ENCODE measurements at places on chromosomes 5 and 9. TPM values are rescaled to one million over a fixed set of nuclear protein-coding genes. Genes with fewer than 3 reads are reported as not detected.

DNA sequence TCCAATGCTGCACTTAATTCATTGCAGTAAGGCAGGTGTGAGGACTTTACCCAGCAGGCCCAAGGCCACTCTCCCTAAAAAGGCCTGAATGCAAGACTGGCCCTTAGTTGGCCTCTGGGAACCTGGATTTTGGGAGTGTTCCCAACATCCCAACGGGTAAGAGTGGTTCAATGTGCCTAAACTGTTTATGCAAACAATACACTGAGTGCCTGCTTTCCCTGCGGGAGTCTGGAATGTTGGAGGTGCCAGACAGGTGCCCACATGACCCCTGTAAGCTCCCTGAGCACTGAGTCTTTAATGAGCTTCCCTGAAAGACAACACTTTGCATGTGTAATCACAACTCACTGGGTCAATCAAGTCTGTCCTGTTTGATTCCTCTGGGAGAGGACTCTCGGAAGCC lies 37.4 kb downstream of the NSUN2 start:
- no peak for DNase-seq

DNA sequence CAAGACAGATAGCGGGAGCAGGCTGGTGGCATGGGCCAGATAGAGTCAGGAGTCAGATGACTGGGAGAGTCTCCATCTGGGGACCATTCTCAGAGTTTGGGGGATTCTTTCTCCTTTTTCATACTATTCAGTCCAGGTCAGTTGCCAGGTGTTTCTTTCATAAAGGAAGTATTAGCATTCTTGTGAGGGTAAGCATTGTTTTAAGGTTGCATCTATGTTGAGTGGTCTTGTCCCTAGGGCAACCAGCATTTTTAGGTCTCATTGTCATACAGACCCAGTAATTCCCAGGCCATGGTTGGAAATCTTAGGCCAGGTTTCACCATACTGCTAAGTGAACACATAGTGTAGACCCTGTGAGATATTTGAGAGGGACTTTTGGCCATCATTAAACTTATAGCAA lies 122.3 kb upstream of the POC5 start:
- no peak for DNase-seq

DNA sequence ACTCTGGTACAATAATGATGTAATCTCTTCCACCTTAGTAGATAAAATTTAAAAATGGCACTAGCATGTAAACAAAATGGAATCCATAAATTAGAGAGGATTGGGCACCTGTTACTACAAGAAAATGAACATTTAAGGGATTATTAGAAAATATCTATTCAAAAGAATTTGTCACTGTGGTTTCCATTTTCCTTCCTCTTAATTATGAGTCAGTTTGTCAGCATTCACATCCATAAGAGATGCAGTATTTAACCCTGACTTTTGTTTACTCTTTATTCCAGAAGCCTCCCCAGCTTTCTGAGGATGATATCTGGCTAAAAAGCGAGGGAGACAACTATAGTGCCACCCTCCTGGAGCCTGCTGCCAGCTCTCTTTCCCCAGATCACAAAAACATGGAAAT lies 72.1 kb downstream of the C9orf152 start:
- DNase-seq = no peak

- no peak for DNase-seq
These were observed 518.5 kb downstream of the NR2F1-AS1 start for GRCh38 chr5:93062548-93062947.

The ESM1 gene
- 0.48 TPM for total RNA-seq

DNA sequence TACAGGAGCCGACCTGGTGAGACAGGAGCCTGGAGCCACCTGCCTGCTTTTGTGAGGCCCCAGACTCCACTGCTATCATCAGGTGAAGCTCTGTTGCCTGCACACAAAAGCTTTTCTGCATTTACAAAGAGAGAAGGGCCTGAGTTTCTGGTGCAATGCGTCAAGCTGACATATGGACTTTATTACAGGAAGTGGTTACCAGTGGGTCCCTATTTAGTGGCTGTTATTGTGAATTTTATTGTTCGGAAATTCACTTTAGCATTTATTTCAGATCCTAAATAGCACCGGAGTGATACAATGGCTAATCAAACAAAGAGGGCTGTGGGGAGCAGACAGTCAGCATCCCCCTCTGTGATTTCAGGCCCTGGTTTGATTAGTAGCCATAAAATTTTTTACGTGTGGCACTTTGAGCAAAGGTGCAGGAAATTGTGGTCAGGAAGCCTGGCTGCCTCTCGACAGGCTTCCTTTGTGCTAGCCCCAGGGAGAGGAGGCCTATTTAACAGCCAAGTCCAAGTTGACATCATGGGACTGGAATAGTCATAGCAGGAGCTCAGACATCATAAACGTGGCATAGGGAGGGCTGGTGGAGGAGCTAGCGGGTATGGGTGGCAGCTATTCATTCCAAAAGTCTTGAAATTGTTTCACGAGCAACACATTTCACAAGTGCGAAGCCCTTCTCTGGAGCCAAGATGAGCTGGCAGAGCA lies 8.4 kb downstream of the TGFBI start:
- no peak for DNase-seq

- DNase-seq = no peak
These were observed 131.5 kb upstream of the NFIL3 start for GRCh38 chr9:91555132-91555531.

GRCh38 chr5:30747412-30747811 lies 446.1 kb upstream of the CDH6 start:
- no peak for DNase-seq

- no peak for DNase-seq
These were observed 936.6 kb downstream of the NR2F1-AS1 start for GRCh38 chr5:92644266-92644886.

DNA sequence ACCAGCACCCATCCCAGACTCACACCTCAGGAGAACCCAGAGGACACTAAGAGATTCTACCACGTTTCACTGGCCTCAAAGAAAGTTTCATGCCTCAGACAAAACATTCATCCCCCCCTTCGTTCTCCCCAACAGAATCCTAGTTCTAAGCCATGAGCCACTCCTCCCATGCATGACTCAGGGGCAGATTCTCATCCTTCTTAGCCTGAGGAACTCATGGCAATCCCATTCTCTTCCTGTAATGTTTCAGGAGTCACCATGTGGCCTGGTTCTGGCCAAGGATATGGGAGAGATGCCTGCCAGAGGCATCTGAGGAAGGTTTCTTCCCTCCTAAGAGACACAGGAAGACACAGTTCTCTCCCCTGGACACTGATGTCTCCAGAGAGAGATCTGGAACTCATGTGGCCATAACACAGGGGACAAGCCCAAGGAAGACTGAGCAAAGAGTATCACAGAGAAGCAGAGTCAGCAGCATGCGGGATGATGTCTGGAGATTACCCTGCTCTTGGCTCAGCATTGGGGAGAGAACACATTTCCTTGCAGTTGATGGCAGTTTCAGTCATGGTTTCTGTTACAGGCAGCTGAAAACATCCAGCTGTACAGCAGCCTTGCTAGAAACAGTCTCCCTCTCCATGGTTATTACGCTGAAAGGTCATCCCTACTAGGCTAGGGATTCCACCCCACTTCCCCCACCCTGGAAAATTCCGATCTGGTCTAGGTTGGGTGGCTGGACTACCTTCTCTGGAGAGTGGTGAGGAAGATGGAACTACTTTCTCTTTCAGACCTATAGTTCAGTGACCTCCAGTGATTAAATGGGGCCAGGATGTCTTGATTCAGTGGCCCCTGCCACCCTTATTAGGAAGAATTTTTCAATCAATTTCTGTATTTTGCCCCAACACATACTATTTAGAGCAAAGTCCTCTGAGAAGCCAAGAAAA lies 115.4 kb downstream of the ZNF608 start:
- no peak for DNase-seq

The PLCXD3 gene
- total RNA-seq = 6.6 TPM

DNA sequence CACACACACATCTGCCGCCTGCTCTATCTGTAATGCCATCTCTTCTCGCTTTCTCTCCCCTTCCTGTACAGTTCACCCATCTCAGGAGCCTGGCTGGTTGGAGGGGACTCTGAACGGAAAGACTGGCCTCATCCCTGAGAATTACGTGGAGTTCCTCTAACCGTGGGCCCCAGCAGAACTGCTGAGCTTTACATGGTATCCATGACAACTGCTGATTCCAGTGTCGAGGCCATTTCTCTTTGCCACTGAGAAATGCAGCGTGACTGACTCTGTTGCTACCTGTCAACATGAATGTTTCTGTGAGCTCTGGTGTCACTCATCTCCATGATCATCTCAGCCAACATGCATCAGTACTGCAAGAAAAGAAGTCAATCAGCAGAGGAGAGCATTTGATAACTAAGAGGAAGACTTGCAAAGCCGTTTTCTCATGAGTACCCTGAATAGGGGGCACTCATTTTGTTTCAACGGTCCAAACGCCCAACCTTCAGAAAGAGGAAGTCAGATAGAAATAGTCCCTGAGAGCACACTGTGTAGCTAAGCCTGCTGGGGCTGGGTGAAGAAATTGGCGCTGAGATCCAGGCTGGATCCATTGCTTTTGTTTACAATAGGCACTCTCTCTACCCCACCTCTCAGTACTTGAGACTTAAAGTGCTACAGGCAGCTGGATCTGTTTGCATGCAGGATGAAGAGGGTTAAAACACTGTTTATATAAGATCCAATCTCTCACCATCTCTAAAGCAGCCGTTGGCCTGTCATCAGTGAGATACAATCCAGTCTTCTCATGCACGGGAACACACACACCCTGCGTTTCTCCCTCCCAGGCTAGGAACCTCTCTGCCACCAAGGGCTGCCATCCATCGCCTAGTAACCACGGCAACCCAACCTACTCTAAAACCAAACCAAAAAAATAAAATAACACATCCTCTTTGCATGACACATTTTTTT lies 180.9 kb downstream of the NR3C1 start:
- no peak for DNase-seq

The SERF1A gene
- 4.8 TPM for total RNA-seq
